ENCODE measurements at places on chromosomes 3 and 15. TPM values are rescaled to one million over a fixed set of nuclear protein-coding genes. Genes with fewer than 3 reads are reported as not detected.

Gene ACOX2
- total RNA-seq: 26.5 TPM

Gene ALPK3
- 0.87 TPM for total RNA-seq

Gene CIP2A
- 5.8 TPM for total RNA-seq

Gene SHC4
- total RNA-seq: 2.0 TPM

Gene GOLGA8Q
- 1.5 TPM for total RNA-seq

Gene EIF4A2
- 813 TPM for total RNA-seq

Gene TM4SF18
- total RNA-seq: 0.44 TPM

Gene SPRED1
- total RNA-seq: 50.5 TPM

Gene CHRM5
- under 0.01 TPM for total RNA-seq

Gene SNRPA1
- 26.3 TPM for total RNA-seq

Gene KNG1
- not detected for total RNA-seq

Gene CDCP1
- 9.1 TPM for total RNA-seq

Gene CACNA2D3
- total RNA-seq: under 0.01 TPM

Gene SLC51B
- total RNA-seq: 1.5 TPM

Gene NEO1
- total RNA-seq: 16.1 TPM

Gene MIX23
- total RNA-seq: 33.6 TPM

Gene P2RY1
- total RNA-seq: 4.0 TPM

Gene MCTP2
- 19.6 TPM for total RNA-seq

Gene SCN11A
- total RNA-seq: under 0.01 TPM

Gene NRG4
- 0.15 TPM for total RNA-seq

Gene TMEM108
- not detected for total RNA-seq

Gene CA12
- total RNA-seq: 94.0 TPM

Gene PLA2G4B
- total RNA-seq: 10.8 TPM
